ENCODE measurements at places on chromosomes 5 and 9.

DNA sequence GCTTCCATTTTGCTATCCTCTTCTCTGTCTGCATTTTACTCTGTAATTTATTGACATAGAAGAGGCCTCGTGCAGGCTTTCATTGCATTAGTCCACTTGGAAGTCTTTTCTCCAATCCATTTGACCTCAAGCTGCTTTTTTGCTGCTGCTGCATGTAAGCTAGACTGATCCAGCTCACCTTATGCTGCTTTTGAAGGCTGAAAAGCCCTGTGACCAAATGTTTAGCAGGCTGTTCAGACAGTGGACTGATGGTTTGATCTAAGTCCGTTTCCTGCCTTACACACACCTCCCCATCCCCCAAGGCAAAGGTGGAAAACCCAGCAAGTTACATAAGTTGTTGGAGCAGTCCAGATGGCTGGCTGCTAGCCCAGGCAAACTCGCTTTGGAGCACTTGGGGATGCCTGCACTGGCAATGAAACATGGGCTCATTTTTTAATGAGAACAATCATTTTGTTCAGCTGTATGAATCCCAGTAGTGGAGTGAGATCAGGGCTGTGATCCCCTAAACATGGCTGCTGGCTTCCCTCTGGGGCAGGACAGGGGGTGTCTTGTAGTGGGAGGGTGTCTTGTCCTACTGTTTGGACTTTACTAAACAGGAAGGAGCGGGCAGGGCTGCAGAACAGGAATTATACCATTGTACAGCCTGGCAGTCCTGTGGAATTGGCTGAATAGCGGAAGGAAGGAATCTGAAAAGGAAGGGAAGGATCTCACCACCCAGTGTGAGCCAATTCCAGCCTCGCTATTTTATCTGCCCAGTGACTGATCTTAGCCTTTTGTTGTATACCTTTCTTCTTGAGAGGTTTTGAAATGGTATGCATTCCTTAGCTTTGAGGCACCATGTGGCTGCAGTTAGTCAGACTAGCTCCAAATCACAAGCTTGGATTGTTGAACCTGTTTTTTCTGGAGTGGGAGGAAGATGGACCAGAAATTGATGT lies 212.0 kb downstream of the ARHGAP26 start:
- no peak for DNase-seq

GRCh38 chr9:100869326-100869725 lies 159.2 kb upstream of the PLPPR1 start:
- no peak for DNase-seq

GRCh38 chr5:9350301-9350797 lies 195.5 kb downstream of the SEMA5A start:
- no peak for DNase-seq

DNA sequence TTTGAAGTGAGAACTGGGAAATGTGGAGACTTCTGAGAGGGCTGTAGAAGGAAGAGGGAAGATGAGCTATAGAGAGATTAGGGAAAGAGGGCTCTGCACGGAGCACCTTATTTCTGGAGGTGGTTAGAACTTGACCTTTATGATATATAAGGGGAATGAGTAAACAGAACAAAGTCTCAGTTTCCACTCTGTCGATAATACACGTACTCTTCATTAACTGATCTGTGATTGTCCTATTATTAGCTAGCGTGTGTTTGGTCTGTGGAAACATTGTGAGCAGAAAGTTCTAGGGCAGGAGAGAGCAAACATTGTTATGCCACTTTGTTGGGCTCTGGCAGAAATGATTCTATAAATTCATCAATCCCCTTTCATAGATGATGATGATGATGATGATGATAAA lies 118.5 kb downstream of the UGCG start:
- no peak for DNase-seq

DNA sequence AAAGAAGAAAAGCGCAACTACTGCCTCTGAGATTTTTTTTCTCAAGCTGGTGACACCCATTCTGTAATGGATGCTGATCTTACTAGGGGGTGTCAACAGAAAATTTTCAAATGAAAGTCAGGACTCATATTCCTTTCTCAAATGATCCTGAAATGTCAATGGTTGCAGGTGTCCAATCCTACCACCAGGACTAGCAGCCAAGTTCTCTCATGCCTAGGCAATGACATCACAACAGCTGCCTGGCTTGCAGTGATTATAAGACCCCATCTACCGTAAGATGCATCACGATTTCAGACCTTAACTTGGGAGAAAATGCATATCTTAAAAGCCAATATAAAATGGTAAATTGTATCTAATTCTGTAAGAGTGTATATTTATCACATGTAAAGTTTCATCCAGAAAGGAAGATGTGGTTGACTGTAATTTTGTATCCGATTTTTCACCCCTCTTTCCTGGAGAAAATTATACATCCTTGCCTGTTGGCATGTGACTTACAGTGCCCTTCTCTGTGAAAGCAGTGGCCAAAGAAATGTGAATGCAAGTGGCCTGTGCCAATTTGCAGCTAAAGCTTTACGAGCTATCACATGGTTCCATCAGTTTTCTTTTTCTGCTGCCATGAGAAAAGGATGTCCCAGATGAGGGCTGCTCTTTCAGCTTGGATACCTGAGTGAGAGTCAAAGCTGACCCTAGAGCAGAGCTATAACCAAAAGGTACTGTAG lies 104.4 kb downstream of the DENND1A start:
- DNase-seq: no peak

GRCh38 chr9:89006267-89006666 lies 15.0 kb downstream of the S1PR3 start:
- no peak for DNase-seq

GRCh38 chr5:127079994-127080491 lies 6.7 kb upstream of the C5orf63 start:
- no peak for DNase-seq

GRCh38 chr9:1102642-1102970 lies 52.4 kb downstream of the DMRT2 start:
- DNase-seq: no peak

DNA sequence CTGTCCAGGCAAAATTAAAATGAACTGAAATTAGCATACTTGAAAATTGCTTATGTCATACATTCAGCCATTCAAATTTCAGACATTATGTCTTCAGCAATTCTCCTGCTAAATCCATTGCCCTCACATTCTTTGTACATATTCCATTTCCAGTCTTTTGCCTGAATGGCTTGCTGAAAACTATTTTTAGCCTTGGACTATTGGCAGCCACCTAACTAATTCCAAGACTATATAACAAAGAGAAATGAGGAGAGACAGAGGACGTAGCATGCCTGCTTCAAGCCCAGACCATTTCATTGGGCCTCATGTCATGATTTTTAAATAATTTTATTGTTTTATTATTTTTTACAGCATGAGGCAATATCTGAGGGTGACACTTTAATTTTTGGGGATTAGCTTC lies 100.3 kb downstream of the MRPS30 start:
- DNase-seq: no peak

GRCh38 chr5:14215901-14216300 lies 72.8 kb downstream of the TRIO start:
- no peak for DNase-seq

DNA sequence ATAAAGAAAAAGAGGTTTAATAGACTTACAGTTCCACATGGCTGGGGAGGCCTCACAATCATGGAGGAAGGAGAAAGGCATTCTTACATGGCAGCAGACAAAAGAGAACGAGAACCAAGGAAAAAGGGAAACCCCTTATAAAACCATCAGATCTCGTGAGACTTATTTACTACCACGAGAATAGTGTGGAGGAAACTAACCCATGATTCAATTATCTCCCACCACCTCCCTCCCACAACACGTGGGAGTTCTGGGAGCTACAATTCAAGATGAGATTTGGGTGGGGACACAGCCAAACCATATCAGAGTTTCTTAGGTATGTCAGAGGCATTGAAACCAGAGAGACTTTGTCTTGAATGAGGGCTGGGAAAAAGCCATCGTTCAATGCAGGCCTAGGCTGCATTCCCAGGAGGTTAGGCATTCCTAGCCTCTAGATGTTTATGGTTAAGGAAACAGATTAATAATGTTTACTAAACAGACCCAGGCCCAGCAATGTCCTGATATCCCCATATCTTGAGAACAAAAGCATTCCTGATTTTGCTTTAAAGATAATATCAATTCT lies 7.5 kb upstream of the PAIP1 start:
- no peak for DNase-seq

GRCh38 chr9:35859990-35860339 lies 10.2 kb downstream of the OR13J1 start:
- DNase-seq: no peak

DNA sequence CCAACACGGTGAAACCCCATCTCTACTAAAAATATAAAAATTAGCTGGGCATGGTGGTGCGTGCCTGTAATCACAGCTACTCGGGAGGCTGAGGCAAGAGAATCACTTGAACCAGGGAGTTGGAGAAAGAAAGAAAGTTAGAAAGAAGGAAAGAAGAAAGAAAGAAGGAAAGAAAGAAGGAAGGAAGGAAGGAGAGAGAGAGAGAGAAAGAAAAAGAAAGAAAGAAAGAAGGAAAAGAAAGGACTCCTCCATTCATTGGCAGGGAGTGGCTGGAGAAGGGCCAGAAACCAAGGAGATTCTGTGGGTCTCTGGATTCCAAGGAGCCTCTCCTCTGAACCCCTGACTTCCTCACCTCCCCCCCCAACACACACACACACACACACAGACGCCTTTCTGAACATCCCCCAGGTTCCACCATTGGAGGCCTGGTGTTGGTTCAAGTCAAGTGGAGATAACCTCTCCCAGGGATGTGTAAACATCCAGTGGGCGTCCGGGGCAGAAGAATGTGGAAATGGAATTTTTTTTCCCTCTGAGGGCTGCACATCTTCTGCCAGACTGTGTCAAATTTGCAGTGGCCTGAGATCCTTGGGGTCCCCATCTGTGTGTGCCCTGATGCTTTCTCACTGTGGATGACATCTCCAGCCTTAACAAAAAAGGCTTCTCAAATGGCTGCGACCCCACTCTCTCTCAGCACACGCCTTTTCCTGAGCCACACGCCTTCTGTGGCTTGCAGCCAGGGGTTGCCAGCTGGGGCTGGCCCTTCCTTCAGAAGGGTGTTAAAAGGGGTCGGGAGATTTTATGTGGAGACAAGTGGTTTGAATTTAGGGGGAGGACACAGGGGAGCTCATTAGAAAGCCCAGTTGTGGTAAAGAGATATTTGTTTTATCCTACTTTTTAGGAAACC lies 109.3 kb upstream of the HAND1 start:
- DNase-seq: no peak

GRCh38 chr9:129422032-129422842 lies 198.7 kb downstream of the C9orf50 start:
- no peak for DNase-seq

GRCh38 chr5:31638345-31638744 lies 586 bp upstream of the PDZD2 start:
- DNase-seq: no peak

DNA sequence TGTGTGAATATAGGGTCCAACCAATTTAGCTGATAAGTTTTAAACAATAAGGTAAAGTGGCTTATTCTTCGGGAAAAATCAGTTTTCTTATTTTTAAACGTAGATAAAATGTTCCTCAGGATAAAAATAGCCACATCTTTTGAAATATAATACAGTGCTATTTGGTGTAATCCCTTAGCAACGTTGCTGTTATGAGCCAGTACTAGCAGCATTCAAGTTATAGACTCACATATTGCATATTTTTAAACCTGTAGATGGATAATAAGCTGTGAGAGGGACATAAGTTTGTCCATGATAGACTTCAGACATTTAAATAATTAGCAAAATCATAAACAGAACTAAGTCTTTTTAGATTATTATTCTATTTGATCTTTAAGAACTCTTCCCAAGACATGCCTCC lies 6.3 kb downstream of the PDE4D start:
- DNase-seq: no peak

GRCh38 chr9:95127249-95128176 lies 190.0 kb downstream of the FANCC start:
- peak; percentile 44 for DNase-seq

DNA sequence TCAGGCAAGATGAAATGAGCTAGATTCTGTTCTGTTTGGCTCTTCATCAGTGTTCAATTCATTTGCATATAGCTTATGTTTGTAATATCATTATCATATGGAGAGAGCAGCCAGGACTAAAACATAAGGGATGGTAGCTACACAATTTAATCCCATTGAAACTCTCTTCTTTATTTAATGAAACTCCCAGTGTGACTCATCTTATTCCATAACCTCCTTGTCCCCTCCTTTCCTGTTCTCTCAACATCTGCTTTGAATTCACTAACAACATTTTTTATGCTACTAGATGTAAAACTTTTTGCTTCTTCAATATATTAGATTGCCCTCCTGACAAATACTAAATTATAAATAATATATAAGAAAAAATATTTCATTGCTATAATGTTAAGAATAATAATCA lies 1823.4 kb downstream of the MAT2B start:
- no peak for DNase-seq

DNA sequence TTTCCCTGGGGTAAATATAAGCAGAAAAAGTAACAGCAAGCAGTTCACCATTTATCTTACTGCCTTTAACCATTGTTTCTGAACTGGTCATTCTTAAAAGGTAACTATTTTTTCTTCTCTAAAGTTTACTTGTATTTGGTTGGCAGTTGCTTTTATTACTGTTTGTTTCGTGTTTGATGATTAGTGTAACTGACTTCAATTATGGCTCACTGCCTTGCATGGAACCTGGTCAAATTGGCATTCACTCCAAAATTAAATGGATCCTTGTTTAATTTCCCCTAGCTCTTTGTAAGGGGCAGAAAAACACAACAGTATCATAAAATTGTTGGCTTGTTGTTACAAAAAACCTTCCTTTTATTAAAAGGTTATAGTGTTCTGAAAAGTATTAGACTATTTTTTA lies 1723.9 kb upstream of the CDH6 start:
- no peak for DNase-seq

GRCh38 chr5:160082614-160083500 lies 36.4 kb downstream of the PWWP2A start:
- no peak for DNase-seq

DNA sequence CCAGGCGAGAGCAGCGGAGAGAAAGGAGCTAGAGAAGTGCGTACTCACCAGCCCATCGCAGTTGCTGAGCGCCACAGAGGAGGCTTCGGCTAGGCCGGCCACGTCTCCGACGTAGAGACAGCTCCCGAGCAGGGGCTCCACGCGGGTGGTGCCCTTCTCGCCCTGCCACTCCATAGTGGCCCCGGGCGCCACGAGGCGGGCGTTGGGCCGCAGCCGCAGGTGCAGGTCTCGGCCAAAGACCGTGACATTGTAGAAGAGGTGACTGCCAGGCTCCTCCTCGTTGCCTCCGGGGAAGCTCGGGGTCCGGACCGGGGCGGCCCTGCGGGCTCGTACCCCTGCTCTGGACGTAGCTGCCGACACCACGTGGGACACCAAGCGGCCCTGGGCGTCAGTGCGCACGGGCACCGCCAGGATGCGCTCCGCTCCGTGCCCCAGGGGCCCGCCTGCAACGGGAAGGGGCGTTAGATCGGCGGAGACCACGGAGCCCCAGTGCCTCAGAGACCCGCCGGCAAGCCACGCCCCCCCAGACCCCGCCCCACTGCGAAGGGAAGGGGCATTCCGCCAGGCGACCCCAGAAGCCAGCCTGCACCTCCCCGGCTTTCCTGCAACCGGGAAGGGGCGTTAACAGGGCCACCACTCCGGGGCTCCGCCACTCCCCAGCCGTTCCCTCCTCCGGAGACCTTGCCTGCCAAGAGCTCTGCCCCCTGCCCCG lies 1.4 kb downstream of the ADAMTS2 start:
- no peak for DNase-seq
